ENCODE measurements at places on chromosomes 4 and X.

- H3K36me3 ChIP-seq: no peaks in the 10 kb centered on the region
- no peak for DNase-seq
- H3K27ac ChIP-seq: no peak overlapping the region
- no peak overlapping the region for H3K4me3 ChIP-seq
- H3K27me3 ChIP-seq: no peaks in the 10 kb centered on the region
- H3K4me1 ChIP-seq: no peaks in the 10 kb centered on the region
These were observed 70.8 kb downstream of the LUZP4 start for GRCh38 chrX:115360220-115360781.

DNA sequence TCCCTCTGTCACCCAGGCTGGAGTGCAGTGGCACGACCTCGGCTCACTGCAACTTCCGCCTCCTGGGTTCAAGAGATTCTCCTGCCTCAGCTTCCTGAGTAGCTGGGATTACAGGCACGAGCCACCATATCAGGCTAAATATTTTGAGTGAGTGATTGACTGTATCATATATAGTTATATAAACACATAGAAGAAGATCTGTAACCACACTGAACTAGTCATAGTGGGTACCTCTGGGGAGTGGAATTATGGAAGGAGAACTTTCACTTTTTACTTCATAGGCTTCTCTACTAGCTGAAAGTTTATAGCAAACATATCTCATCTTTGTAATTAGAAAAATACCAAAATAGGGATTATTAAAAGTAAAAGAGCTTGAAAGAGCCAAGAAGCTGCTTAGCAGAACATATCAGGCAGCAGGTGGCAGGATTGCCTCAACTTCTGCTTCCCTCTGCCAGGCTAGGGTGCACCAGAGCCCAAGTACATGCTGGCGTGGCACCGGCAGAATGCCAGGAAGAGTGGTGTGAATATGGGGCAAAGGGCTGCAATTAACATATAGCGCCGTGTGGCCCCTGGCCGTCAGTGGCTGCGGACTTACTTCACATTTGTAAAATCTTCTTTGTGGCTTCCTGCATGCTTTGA is 39.5 kb upstream of the CD40LG start:
- no peak overlapping the region for H3K4me3 ChIP-seq
- no peaks in the 10 kb centered on the region for H3K4me1 ChIP-seq
- peak; percentile 2 for DNase-seq
- no peaks in the 10 kb centered on the region for H3K27me3 ChIP-seq

DNA sequence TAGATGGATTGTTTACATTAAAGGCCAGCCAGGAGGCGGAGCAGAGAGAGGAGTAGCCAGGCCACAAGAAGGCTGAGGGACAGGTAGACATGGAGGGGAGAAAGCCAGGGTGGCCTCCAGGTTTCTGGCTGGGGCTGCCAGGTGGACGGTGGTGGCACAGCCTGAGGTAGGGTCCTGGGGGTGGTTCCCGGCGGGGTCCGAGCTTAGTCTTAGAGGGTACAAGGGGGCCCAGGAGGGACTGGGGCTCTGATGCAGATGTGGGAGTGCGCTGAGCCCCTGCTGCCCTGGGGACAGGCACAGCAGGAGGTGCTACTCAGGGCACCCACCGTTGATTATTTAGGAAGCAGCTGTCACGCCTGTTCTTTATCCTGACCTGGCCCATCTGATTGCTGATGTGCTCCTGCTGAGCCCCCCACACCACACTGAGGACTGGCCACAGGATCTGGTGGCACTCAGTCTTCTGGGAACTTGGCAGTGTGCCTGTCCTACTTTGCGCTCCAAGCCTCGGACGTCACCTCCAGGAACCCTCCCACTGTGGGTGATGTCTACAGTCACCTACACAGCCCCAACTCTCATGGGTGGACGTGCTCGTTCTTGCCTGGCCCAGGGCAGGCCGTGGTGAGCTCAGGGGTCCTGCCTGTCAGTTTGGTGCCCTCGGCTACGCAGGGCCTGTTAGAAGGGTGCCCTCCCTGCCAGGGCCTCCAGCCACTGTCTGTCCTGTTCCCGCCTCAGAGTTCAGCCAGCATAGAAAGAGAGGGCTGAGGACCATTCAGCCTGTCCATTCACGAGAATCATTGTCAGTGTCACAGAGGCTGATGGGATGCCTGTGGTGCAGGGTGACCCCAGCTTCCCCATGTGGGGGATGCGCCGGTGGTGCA is 12.0 kb downstream of the WFS1 start:
- H3K27ac ChIP-seq: no peak overlapping the region
- H3K4me1 ChIP-seq: peaks cover 22% of the 10 kb centered on the region
- no peak for DNase-seq
- H3K27me3 ChIP-seq: no peaks in the 10 kb centered on the region

DNA sequence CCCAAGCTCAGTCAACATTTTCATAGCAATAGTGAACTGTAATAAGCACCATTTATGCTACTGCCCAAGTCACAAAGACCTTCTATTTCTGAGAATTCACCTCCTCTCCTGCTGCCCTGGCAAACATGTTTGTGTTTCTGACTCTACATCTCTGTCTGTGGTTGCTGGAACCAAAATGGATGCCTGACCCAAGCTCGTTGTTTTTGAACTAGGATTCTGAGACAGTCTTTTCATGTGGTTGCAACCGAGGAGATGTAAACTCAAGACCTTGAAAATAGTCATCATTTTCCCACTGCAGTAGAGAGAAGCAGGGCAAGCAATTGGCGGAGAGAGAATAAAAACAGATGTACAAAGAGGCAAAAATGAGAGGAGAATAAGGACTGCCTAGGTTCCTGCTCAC is 160.2 kb downstream of the RAB28 start:
- H3K4me3 ChIP-seq: no peak overlapping the region
- no peaks in the 10 kb centered on the region for H3K36me3 ChIP-seq
- H3K4me1 ChIP-seq: no peaks in the 10 kb centered on the region
- no peak overlapping the region for H3K27ac ChIP-seq
- H3K27me3 ChIP-seq: no peaks in the 10 kb centered on the region

GRCh38 chr4:96016634-96017299 is 176.9 kb downstream of the PDHA2 start:
- H3K4me3 ChIP-seq: no peak overlapping the region
- DNase-seq: no peak
- H3K36me3 ChIP-seq: no peaks in the 10 kb centered on the region
- H3K27ac ChIP-seq: no peak overlapping the region
- H3K27me3 ChIP-seq: no peaks in the 10 kb centered on the region

DNA sequence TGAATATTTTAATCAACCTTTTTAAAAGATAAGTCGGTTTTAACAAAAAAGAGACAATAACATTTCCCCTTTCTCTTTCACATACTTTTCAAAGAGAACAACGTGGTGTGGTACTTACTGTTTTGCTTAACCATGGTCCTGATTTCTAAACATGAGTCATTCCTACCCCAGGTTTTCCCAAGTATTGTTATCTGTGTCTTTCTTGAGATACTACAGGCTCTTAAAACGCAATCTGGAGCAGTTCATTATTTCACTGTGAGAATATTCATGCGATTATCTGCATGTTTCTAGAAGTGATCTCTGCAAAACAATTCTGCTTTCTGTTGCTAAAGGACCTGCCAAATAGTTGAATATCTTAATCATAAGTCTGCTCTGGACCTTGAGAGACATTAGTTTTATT is 127.3 kb downstream of the TENM3 start:
- DNase-seq: no peak
- H3K4me3 ChIP-seq: no peak overlapping the region
- no peaks in the 10 kb centered on the region for H3K27me3 ChIP-seq
- no peaks in the 10 kb centered on the region for H3K36me3 ChIP-seq
- no peak overlapping the region for H3K27ac ChIP-seq
- H3K4me1 ChIP-seq: no peaks in the 10 kb centered on the region

GRCh38 chr4:71469541-71469940 is 130.7 kb downstream of the SLC4A4 start:
- no peaks in the 10 kb centered on the region for H3K27me3 ChIP-seq
- H3K27ac ChIP-seq: no peak overlapping the region
- H3K4me1 ChIP-seq: no peaks in the 10 kb centered on the region
- DNase-seq: no peak

DNA sequence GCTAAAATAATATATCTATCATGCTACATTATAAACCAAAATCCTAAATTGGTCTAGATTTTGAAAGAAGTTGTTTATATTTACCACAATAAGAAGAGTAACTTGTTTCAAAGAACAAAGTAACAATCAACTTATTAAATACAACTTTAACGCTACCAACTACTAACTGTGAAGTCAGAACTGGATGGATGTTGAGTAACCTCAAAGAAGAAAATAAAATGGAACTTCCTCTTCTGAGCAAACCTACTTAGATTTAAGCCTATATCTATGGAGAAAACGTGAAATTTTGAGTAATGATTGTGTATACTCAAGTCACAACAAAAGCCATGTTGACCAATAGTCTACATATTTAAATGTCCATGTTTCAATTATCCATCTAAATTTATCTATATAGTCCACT is 25.7 kb downstream of the SH3RF1 start:
- H3K36me3 ChIP-seq: peaks cover 2% of the 10 kb centered on the region
- no peak overlapping the region for H3K27ac ChIP-seq
- no peak overlapping the region for H3K4me3 ChIP-seq
- H3K27me3 ChIP-seq: no peaks in the 10 kb centered on the region
- peaks cover 26% of the 10 kb centered on the region for H3K4me1 ChIP-seq

DNA sequence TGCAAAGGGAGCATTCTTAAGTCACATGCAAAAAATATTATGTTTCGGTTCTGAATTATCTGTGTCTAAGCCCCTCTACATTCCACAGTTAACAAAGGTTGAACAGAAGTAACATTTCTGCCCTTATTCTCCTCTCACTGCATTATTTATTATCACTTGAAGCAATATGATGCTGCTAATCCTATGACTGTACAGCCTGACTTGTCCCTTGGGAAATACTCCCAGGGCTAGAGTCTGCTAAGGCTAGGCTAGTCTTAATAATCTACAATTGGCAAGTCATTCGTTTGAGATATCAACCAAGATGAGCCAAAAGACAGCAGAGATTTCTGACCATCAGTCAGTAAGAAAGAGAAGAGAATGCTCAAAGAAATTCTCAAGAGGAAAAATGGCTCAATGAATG is 226.9 kb upstream of the HCCS start:
- no peak for DNase-seq
- no peaks in the 10 kb centered on the region for H3K27me3 ChIP-seq
- H3K4me3 ChIP-seq: no peak overlapping the region
- H3K27ac ChIP-seq: no peak overlapping the region
- no peaks in the 10 kb centered on the region for H3K4me1 ChIP-seq

DNA sequence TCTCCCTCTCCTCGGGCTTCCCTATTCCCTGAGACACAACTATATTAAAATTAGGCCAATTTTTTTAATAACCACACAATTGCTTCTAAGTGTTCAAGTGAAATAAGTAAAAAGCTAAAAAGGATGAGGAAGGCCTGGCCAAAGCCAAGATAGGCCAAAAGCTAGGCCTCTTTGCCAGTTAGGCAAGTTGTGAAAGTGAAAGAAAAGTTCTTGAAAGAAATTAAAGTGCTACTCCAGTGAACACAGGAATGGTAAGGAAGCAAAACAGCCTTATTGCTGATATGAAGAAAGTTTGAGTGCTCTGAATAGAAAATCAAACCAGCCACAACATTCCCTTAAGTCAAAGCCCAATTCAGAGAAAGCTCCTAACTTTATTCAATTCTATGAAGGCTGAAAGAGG is 114.2 kb upstream of the FAT4 start:
- no peak overlapping the region for H3K4me3 ChIP-seq
- H3K27ac ChIP-seq: no peak overlapping the region
- H3K27me3 ChIP-seq: no peaks in the 10 kb centered on the region
- DNase-seq: no peak
- no peaks in the 10 kb centered on the region for H3K36me3 ChIP-seq
- peaks cover 18% of the 10 kb centered on the region for H3K4me1 ChIP-seq

DNA sequence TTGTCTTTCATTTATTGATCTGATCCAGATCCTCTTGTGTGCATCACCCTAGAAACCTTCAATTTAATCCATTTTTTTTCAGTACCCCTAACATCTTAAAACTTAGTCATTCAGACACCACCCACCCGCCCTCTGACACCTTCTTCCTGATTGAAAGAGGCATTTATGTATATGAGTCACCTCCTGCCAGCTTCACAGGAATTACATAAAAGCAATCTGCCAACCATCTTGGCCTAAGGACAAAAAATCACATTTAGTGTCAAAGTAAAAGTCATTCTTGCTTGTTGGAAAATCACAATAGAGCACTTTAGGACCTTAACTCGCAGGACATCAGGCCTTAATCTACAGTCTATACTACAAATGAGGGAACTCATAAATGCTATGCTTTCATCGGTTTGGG is 52.1 kb downstream of the NDST3 start:
- H3K4me1 ChIP-seq: peaks cover 21% of the 10 kb centered on the region
- H3K27ac ChIP-seq: no peak overlapping the region
- peak; percentile 88 for DNase-seq
- H3K4me3 ChIP-seq: no peak overlapping the region
- no peaks in the 10 kb centered on the region for H3K27me3 ChIP-seq

GRCh38 chr4:48187813-48188212 is 53.8 kb upstream of the TXK start:
- no peaks in the 10 kb centered on the region for H3K36me3 ChIP-seq
- no peaks in the 10 kb centered on the region for H3K4me1 ChIP-seq
- DNase-seq: no peak
- no peak overlapping the region for H3K4me3 ChIP-seq
- H3K27ac ChIP-seq: no peak overlapping the region
- H3K27me3 ChIP-seq: no peaks in the 10 kb centered on the region

DNA sequence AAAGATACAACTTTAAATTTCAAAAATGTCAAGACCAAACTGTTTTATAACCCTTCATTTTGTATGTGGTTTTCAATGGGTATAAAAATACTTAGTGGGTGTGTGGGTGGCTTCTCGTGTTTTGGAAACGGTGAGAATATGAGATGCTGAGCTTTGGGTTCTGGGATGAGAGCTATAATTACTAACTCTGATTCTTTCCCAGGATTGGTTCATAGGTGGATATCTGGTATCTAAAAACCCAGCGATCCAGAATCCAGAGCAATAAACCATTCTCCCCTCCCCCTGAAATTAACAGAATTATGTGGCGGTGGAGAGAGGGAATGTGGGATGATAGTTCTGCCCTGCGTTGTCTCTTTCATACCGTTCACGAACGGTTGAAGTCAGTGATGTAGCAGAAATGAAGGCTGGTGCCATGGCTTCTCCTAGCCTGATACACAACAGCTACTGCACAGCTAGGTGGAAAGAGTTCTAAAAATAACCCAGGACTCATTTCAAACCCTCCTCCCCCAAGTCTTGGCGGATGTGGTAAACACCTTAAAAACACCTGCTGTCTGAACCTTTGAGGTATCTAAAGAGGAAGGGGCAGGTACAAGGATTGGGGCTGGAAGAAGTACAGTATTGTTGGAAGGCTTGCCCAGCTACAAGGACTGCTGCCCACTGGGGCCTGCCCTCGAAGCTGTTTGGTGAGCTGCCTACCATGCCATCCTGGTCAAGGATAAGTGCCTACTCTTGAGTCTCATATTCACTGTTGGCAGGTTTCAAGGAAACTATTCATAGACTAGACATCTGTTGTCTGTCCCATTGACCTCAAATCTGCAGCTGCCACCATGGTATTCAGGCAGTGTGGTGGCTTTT is 44.5 kb downstream of the SEPTIN11 start:
- DNase-seq: no peak
- H3K36me3 ChIP-seq: peaks cover 7% of the 10 kb centered on the region
- H3K27me3 ChIP-seq: no peaks in the 10 kb centered on the region
- H3K27ac ChIP-seq: no peak overlapping the region
- no peak overlapping the region for H3K4me3 ChIP-seq

GRCh38 chrX:66166671-66167070 is 2.6 kb downstream of the HEPH start:
- H3K36me3 ChIP-seq: no peaks in the 10 kb centered on the region
- H3K27me3 ChIP-seq: no peaks in the 10 kb centered on the region
- no peaks in the 10 kb centered on the region for H3K4me1 ChIP-seq
- no peak for DNase-seq
- no peak overlapping the region for H3K27ac ChIP-seq
- H3K4me3 ChIP-seq: no peak overlapping the region
